GM23248 (cell line): ENCODE measurements at places on chromosomes 4 and X. TPM values are rescaled to one million over a fixed set of nuclear protein-coding genes. Genes with fewer than 3 reads are reported as not detected.

CYLC1 gene
- not detected in 2 replicates for polyA plus RNA-seq

COL4A6 gene
- polyA plus RNA-seq: 0.06 and 0.11 TPM in 2 replicates

OTUD6A gene
- polyA plus RNA-seq: not detected in 2 replicates

GDI1 gene
- 82.2 and 87.1 TPM in 2 replicates for polyA plus RNA-seq

LGI2 gene
- polyA plus RNA-seq: not detected in 2 replicates
